Fibroblast of the conjunctiva (primary cell): ENCODE measurements at places on chromosomes 12 and 14.
A peak's percentile ranks its signal among the peaks of the same experiment; 100 is the strongest.

DNA sequence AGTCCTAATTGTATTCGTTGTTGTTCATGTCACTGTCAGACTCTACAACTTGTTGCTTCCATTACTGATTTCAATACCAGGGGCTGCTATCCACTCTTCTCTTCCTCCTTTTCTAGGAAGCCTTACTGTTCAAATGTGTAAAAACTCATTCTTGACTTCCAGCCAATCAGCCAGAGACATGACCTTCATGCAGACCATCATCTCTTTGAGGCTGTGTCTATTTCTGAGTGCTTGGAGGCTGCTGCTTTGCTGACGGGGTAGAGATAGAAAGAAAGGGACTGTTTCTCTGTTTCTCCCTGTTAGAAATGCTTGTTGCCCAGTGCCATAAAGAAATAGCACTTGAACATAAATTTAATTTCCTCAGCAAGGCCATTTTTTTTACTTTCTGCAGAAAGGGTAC, 282.9 kb downstream of the RGS6 start:
- DNase-seq = no peak

DNA sequence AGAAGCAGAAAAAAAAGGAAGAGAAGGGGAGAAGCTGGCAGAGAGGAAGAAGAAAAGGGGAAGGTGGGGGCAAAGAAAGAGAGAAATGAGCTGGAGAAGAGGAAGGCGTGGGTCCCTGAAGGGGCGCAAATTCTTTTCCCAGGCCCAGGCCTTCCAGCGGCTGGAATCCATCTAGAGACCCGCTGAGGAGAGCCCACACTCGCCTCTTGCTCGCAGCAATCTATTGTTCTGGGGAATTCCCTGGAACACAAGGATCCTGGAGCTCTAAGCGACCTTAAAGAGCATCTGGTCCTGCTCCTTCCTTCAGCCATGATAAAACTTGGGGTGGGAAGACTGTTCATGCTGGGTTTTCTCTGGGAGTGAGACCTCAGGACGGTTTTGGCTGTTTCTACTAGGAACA, 41.2 kb upstream of the FKBP4 start:
- no peak for DNase-seq

- no peak for DNase-seq
These were observed 1.5 kb downstream of the RILPL1 start for GRCh38 chr12:123532019-123532418.

DNA sequence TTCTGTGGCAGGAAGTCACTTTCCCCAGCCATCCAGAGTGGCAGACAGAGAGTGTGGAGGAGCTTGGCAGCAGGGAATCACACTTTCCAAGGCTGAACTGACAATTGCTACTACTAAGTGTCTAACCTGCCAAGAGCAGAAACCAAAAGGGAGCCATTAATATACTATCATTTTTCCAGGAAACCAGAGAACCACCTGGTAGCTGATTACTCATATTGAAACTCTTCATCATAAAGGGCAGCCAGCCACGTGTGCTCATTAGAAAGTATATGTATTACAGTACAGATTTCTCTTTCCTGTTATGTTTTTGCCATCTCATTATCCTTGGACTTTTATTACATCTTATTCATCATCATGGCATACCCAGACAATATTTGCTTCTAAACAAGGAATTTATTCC, 374.9 kb downstream of the GXYLT1 start:
- no peak for DNase-seq

- DNase-seq = no peak
These were observed 8.4 kb upstream of the TUBA1A start for GRCh38 chr12:49197256-49197655.

DNA sequence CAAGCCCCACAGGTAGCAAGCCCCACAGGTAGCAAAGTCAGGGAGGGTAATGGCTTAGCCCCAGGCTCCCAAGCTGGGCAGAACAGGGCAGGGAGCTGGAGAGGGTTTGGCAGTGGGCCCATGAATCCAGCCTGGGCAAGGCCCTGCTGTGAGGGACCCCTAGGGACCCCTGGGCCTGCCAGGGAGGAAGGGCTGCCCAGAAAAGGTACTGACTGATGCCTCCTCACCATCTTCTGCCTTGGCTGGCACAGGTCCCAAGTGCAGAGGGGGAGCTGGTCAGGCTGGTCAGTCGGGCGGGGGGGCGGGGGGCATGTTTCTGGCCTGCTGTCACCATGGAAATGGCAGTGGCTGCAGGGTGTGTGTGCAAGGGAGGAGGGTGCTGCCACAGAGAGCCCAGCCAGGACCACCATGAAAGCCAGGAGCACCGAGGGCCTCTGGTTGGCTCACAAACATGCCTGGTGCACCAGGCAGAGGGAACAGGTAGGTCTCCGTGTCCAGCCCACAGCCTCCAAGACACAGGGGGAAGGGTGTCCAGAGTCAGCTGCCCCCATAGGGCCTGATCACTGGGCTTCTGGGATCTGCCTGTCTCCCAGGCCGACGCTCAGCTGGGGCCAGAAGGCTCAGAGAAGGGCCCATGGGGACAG, 1.5 kb upstream of the CRIP2 start:
- no peak for DNase-seq

- DNase-seq = peak; percentile 67
These were observed 14.2 kb upstream of the TXNRD1 start for GRCh38 chr12:104201238-104202001.

GRCh38 chr12:90086281-90086680, 377.6 kb upstream of the ATP2B1 start:
- DNase-seq = no peak

GRCh38 chr12:106581543-106582248, 1.1 kb upstream of the RFX4 start:
- no peak for DNase-seq

DNA sequence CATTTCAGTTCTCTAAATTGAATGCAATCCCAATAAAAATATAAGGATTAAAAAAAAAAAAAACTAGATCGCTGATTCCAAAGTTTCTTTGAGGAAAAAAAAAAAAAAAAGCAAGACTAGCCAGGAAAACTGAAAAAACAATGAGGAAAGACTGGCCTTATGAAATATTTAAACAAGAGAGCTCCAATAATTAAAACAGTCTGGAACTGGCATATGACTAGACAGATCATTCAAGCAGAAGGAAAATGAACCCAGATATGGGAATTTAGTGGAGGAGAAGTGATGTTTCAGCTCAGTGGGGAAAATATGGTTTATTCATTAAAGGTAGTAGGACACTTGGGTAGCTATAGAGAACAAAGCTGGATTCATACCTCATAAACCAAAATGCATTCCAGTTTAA, 42.0 kb upstream of the TBC1D15 start:
- DNase-seq = peak; percentile 6

DNA sequence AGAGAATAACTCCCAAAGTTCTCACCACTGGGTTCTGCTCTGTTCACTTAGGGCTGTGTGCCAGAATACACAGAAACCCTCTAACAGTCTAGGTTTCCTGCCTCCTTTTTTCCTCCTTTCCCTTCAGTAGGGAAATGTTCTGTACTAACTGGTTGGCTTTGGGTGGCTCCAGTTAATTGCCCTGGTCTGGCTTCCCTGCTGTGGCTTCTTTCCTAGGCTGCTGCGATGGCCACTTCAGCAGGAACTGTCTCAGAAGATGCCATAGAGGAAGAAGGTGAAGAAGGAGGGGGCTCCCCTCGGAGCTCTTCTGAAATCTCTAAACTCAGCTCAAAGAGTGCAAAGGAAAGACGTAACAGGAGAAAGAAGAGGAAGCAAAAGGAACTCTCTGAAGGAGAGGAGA, 115.2 kb downstream of the SCN8A start:
- no peak for DNase-seq

GRCh38 chr14:45716572-45716971, 463.6 kb upstream of the MIS18BP1 start:
- DNase-seq = no peak

DNA sequence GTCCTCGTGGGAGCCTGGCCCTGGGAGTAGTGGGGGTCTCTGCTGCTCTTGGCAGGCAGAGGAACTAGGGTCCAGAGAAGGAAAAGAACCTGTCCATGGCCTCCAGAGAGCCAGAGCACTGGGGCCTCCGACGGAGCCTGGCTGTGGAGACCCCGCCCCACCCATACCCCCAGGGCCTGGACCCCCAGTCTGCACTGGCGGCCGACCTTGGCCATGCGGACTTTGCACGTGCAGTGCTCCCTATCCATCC, 1.1 kb downstream of the BEGAIN start:
- DNase-seq = no peak

GRCh38 chr12:108119974-108120862, 8.9 kb upstream of the WSCD2 start:
- DNase-seq = no peak

- DNase-seq = peak; percentile 65
These were observed 58.1 kb upstream of the PCED1B start for GRCh38 chr12:47021298-47021697.
